ENCODE measurements at places on chromosomes 13 and 19.

DNA sequence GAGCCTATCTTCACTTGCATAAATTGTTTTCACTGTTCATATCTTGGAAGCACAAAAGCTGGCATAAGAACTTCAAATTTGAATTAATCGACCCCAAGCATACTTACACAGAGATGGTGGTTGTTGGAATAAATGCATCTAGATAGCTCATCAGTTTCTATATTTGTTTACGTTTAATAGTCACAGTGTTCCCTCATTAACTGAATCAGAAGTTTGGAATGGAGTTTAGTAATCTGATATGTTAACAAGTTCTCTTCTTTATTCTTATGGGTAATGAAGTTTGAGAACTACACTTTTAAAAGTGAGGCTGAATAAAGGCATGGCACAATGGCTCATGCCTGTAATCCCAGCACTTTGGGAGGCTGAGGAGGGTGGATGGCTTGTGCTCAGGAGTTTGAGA, 886.7 kb upstream of the PCDH20 start:
- no peak for DNase-seq

- no peak for DNase-seq
Measured at GRCh38 chr13:103531278-103531677, 465.1 kb upstream of the SLC10A2 start.

DNA sequence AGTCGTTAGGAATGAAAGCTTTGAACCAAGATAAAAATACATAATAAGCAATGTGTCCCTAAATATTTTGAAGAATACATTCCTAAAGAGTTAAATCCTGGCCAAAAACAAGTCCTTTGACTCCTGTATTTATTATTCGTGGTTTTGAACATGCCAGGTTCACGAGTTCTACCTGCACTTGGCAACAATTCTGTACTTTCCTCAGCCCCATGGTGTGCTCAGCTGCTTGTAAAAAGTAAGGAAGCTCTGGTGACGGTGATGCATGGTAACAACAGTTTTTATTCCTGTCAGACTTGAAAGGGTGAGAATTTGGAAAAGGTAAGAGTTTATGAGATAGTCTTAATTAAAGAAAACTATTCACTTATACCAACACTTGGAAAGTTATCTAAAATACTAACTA, 95.0 kb upstream of the KLF12 start:
- DNase-seq = no peak

DNA sequence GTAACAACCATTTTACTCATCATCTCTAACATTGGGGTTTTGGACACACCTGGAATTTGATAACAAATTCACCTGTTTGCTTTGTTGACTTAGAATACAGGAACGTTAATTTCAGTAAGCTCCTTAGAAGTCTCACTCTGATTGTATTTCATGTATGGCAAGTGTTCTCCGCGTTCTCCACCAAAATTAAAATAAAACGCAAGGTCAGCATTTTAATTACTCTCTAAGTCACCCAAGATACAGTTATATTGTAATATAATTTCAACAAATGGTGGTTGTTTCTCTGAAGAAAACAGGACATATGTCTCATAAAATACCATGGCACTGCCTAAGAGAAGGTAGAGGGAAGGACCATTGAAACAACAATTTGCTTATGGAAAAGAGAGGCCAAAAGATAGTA, 742.1 kb downstream of the LIG4 start:
- DNase-seq = no peak

DNA sequence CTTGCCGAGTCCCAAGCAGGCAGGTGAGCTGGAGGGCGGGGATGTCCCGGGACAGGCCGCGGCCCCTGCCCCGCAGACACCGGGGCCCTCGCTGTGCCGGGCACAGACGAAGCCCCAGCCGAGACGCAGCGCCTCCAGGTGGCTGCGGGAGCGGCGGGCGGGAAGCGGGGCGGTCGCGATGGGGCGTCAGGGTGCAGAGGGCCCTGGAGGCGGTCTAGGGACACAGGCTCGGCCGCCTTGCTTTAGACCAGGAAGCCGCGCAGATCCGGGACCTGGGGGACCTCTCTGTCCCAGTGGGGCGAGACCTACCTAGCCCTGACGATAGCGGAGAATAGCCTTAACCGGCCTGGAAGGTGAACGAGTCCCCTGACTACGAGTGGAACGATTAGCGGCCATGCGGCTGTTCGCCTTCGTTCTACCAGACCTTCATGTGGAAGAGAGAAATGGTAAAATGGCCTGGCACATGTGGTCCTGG, 4.2 kb upstream of the ZNF564 start:
- DNase-seq = no peak
